ENCODE measurements at places on chromosomes 5 and 9.

DNA sequence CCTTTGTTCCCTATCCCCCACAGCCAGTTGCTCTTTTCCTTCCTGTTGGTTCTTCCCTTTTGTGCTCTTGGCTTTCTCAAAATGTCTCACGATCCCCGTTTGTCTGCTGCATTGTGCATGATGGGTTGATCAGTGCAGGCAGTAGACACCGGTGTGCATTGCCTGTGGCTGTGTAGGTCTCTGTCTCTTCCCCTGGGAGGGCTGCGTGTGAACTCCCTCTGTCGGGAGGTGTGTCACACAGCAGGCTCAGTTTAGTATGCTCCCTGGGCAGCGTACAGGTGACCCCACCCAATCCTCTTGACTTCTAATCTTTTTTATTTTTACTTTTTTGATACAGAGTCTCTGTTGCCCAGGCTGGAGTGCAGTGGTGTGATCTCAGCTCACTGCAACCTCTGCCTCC is 265.3 kb downstream of the FSTL4 start:
- no peak for DNase-seq

DNA sequence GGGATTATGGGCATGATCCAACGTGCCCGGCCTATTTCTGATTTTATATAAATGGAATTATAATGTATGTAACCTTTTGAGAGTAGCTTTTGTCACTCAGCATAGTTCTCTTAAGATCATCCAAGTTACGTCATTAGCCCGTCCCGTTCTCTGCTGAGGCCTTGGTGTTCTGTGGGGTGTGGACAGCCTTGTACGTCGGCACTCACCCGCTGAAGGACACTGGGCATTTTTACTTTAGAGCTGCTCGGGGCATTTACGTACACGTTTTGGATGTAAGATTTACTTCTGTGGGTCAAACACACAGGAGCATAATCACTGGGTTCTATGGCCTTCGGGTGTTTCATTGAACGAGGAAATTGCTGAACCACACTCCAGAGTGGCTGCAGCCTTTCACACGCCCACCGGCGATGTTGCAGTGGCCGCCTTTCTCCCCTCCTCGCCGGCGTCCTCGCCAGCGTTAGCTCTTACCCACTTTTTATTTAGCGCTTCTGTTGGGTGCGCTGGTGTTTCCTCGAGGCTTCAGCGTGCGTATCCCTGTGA is 101.8 kb downstream of the EHMT1 start:
- DNase-seq: no peak

GRCh38 chr5:157624144-157624543 is 28.1 kb downstream of the SOX30 start:
- no peak for DNase-seq

DNA sequence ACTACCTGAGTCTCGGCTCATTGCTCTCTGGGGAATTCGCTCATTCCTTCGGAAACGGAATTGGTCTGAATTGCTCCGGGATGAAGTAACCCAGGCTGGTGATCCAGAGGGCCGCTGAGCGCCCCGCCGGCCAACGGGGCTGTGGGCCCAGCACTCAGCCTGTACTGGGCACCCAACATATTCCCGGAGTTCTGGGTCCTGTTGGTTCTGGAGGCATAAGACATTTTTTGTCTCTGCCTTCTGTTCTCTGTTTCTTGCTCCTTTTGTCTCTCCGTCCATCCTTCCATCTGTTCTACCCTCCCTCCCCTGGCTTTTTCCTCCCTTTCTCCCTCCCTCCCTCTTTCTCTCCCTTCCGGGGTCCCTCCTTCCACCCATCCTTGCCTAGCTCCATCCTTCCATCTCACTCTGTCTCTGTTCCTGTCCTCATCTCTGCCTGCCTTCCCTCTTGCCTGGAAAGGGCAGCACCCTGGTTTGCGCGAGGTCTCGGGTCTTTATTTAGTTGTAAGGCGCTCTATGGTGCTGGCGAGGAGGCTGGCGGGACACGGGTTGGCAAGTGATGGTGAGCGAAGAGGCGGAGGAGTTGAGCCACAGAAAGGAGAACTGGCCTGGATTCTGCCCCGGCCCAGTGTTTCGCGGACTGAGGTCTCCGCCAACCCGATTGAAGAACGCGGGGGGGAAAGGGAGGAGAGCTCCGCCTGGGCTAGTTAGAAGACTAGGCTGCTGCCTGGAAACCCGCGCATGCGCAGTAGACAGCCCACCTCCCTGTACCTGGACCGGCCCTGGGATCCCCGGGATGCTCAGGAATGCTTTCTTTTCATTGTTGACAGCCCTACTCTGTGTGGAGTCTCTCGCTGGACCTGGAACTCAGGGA is 1468.0 kb downstream of the FOXD4L5 start:
- no peak for DNase-seq

GRCh38 chr9:89122949-89123348 is 55.7 kb downstream of the SHC3 start:
- DNase-seq: no peak

- DNase-seq: no peak
These were observed 50.2 kb downstream of the CSNK1A1 start for GRCh38 chr5:149500922-149501582.

DNA sequence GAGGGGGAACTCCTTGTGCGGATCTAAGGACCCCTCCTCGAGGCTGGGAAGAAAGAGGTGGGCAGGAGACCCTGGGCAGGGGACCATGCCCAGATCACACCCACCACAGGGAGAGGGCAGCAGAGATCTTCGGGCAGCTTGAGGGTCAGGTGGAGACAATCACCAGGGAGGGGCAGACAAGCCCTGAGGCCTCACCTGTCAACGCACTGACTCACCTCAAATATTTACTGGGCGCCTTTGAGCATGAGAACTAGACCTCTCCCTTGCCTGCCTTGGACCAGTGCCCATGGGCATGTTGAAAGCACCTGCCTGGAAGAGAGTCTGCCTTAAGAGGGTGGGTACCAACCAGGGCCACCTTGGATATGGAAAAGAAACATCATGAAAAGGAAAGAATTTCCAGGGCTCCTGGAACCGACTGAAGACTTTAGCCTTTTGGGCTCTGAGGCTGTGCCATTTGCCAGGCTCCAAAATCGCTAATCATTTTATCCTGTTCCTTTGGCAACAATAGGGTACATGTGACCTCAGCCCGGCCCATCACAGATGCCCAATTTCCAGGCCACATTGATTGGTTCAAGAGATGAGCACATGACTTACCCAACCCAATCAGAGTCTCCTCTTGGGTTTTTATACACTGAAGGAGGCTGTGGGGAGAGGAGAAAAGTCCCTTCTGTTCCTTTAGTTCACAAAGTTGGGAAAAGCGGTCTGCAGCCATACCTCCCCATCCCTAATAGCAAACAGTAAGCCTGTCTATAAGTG is 10.4 kb upstream of the SPINK4 start:
- no peak for DNase-seq

DNA sequence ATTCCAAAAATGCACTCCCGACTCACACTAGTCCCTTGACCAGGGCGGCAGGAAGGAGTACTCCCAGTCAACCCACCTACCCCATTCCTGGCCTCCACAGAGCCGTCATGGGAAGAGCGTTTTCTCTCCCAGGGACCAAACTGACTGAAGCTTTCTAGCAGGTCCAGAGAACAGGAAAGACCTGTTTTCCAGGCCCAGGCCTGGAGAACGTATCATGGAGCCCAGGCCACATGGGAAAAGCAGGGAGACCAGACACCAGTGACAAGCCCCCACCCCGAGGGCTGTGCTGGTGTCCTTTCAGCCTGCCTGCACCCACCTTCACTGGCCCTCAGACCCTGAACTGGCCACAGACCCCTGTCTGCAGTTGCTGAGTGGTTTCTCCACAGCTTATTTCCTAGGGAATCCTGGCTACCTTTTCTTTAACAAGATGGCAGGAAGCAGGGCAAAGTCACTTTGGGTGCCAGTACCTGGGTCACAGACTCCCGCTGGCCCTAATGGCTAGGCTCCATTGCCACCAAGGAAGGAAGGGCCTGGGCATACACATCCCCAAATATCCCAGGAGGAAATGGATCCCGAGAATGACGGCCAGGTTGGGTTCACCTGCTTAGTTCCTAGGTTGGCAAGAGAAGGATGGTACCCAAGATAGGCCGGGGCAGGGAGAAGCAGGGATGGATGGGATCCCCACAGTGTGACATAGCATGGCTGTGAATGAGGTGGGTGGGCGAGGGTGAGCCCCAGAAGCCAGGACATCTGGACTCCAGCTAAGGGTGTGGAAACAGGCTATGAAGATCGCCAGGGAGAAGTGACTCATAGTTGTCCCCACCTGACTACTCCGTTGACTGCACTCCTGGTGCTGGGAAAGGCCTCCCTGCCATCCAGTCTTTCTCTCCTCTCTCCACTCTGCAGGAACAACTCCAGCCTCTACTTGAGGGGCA is 12.2 kb downstream of the CCNI2 start:
- DNase-seq: no peak

DNA sequence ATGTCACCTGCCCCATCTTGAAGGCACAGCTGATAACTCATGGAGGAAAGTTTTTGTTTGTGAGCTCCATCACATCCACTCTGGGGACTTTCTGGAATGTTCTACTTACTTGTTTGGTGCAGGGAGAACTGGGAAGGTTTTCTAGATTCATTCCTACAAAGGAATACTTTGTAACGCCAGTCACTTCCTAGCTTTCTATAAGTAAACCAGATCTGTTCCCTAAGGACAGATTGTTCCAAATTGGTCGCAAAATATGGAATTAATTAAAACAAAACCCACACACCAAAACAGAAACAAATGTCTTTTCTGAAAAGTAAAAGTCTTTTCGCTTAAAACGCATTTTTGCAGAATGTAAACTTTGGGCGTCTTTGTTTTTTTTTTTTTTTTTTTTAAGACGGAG is 167.6 kb downstream of the PDZD2 start:
- no peak for DNase-seq

DNA sequence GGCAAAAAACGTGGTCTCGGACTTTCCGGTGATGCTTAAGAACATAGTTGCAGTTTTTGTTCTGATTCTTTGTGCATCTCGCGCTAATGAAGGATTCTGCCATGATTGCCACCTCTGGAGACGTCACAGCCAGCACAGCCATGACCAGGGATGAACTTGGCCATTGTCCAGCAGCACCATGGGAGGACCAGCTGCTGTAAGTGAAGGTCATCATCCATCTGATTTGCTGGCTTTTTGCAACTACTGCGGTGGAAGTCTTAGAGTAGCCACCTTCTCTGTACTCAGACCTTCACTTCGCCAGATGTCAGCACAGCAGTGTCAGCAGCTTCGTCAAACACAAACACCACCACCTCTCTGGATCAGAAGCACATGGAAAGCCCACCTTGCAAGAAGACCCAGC is 45.7 kb downstream of the NSUN2 start:
- no peak for DNase-seq

DNA sequence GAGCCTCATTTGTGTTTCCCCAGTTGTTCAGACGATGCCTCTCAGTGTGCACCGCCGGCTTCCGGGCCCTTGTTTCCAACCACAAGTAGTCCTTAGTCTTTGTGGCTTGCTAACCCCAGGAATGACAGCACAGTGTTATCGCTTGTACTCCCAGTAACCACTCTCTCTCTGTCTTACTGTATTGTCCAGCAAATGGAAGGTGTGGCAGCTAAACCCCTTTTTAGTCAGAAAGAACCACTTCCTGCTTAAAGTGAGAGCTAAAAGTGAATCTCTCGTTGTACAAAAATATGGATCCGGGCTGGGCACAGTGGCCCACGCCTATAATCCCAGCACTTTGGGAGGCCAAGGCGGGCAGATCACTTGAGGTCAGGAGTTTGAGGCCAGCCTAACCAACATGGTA is 61.3 kb downstream of the ENC1 start:
- no peak for DNase-seq

- no peak for DNase-seq
These were observed 147.6 kb downstream of the CDH10 start for GRCh38 chr5:24497145-24497544.

GRCh38 chr9:136671646-136672430 is 9.1 kb downstream of the EGFL7 start:
- DNase-seq: no peak

- no peak for DNase-seq
These were observed 76.5 kb upstream of the IRX4 start for GRCh38 chr5:1959231-1959630.

GRCh38 chr5:132901036-132901435 is 27.6 kb downstream of the LEAP2 start:
- no peak for DNase-seq
